ENCODE measurements at places on chromosomes 5 and 9.

DNA sequence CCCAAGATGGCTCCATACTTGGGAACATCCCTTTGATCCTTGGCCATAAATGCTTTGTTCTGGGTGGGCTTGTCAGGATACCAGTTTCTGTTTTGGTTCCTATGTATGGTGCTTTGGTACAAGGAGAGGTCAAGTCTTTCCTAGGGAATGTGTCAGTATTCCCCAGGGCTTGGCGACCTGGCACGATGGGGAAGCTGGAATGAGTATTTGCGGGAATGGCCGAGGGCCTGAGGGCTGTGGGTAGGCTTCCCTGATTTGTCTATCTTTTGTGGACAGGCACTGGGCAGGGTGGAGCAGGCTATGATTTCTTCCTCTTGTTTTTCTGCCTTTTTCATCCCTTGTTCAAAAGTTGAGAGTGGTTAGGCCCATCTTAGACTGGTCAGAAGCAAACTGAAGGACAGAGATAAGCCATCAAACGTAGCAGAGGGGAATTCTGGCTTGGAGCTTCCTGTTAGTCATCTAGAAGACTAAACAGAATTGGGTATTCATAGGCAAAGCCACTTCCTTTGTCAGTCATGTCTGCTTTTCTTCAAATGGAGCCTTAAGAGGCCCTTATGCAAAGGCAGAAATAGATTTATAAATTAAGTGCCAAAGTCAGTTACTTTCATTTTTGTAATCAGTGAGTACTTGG is 13.7 kb downstream of the DOCK2 start:
- no peak for DNase-seq

DNA sequence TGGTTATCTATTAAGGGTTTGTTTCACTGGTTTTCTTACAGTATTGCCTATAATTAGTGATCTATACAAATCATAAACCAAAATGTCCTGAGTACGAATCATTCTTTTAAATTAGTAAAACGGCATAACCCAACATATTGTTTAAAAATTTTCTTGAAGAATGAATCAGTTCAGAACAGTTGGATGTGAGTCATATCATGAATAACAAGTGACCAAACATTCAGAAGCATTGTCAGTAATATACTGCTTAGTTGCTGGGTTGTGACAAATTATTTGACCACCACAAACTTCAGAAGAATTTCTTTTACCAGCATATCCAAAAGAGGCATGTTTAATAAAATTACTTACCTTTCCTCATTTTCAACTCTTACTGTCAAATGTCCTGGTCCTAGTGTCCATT is 111.2 kb downstream of the UNC13B start:
- no peak for DNase-seq

DNA sequence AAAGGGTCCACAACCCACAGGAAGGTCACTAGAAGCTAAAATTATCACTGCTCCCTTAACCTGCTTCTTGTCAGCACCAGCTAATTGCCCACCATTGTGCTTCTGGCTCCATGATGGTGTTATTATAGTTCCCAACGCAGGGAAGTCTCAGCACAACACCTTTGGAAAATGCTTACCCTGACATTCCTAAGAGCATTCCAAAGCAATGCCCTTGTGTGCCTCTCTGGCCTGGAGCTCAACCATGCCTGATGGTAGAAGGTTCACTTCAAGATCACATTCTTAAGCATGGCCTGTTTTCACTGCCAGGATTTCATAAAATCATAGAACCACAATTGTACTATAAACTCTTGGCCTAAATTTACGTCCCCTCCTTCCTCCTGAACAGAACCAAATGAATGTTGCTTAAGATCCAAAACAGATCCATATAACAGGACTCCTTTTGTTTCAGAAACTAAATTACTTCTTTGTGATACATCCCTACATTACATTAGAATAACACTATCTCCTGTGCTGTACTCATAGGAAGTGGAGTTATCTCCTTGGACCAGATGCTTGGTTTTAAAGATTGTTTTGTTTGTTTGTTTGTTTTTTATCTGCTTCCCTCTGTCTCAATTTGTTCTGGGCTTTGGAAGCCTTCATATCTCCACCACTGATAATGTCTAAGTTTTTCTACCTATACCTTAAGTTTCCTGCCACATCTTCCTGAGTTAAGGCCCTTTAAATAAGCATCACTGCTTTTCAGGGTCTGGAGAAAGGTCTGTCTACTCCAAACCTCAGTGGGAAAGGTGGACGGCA is 32.1 kb downstream of the ARL15 start:
- DNase-seq = no peak

DNA sequence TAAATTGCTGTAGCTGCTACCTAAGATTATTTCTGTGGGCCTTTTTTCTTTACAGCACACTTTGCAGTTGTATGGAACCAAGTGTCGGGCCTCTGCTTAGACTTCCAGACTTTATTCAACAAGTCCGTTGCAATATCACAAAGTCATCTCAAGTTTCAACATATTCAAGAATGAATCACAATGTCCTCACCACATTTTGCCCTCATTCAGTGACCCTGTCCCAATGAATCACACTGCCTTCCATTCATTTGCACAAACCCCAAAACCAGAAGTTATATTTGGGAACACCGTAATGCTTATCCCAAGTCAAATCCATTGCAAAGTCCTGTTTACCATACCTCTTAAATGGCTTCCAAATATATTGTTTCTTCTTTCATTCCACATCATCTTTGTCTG is 439.6 kb downstream of the CSNK1G3 start:
- DNase-seq = no peak

GRCh38 chr9:92735636-92736562 is 28.7 kb downstream of the BICD2 start:
- no peak for DNase-seq

GRCh38 chr5:54944364-54944763 is 41.0 kb downstream of the ESM1 start:
- DNase-seq = no peak

DNA sequence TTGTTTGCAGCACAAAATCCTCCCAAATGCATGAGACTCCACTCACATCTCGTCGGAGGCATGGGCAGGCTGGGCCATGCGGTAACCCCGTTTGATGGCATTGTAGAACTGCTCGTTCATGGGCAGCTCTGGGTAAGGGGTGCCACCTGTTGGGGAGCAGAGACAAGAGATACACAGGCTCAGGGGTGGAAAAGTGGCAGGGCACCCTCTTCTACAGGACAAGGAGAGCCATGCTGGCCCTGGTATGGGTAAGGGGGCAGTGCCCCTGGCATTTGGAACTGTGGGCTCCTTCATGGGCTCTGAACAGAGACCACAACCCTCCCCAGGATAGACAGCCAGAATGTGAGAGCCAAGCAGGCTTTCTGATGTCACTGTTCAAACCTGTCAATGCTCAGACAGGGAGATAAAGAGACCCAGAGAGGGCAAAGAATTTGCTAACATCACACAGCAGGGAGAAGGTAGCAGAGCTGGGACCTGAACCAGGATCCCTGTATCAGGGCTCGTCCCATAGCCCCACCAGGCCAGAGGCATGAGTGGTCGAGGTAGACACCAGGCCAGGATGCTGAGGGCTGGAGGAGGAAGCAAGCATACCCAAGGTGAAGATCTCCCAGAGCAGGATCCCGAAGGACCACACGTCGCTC is 33.2 kb upstream of the CSF1R start:
- no peak for DNase-seq

GRCh38 chr5:9513827-9514226 is 32.0 kb downstream of the SEMA5A start:
- DNase-seq = no peak

- no peak for DNase-seq
These were observed 378.5 kb upstream of the IRX1 start for GRCh38 chr5:3217114-3217513.

DNA sequence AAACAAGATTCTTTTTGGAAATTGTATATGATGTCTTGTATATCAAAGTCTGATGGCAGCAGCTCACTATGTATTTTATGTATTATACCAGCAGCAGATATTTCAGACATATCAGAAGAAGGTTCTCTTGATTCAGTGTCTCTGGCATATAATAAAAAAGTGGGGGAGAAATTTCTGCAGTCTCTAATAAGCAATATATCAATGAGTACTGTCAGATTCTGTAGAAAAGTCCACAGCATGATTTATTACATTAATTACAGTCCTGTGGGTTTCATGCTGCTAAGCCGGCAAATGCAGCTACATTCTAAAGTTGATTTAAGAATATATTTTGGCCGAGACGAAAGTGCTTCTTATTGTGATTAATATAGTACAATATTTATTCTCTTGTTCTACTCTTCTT is 113.1 kb downstream of the KIAA1958 start:
- no peak for DNase-seq

DNA sequence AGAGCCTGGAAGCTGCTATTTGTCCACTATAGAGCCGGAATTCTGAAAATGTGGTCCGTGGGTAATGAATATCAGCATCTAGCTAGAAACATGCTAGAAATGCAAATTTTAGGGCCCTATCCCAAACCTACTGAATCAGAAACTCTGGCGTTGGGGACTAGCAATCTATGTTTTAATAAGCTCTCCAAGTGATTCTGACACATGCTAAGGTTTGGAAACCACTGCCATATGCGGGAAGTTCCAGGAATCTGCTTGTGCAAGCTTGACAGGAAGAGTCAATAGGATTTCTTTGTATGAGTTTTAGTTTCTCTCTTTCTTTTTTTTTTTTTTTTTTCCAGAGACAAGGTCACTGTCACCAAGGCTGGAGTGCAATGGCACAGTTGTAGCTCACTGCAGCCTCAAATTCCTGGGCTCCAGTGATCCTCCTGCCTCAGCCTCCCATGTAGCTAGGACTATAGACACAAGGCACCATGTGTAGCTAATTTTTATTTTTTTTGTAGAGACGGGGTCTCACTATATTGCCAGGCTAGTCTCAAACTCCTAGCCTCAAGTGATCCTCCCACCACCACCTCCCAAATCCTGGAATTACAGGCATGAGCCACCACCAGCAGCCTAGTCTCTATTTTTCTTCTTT is 26.4 kb upstream of the CARNMT1 start:
- no peak for DNase-seq

- no peak for DNase-seq
These were observed 57.3 kb upstream of the FNIP1 start for GRCh38 chr5:131854134-131854533.

DNA sequence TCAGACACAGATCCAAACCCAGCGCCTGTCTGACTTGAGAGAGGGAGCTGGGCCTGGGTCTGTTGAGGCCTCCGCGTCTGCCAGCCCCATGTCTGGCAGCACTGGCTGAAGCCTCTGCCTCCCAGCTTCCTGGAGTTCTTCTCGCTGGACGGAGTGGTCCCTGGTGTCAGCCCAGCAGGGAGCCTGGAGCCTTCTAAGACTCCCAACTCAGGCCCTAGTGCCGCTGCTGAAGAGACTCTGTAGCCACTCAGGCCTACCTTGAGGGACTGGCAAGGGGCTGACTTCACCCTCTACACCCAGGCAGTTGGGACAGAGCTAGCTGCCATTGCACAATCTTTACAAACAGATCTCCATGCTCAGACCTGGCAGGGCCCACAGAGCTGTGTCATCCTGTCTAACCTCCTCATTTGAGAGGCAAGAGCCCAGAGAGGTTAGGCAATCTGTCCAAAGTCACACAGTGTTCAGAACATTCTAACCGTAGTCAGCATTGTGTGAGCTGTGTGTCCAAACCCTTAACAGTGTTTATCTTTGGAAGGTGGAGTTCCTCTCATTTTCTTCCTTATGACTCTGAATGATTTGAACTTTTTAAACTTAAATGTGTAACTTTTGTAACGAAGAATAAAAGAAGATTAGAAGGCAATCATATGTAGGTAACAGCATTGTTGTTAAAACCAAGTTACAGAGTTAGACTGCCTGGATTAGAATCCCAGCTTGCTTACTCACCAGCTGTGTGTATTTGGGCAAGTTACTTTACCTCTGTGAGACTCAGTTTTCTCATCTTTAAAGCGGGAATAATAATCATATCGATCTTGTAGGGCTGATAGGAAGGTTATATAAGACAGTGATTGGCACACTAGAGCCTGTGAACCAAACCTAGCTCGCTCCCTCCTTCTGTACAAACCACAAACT is 4.6 kb upstream of the DUSP1 start:
- DNase-seq = no peak

GRCh38 chr9:127172066-127172707 is 49.8 kb upstream of the ANGPTL2 start:
- DNase-seq = no peak

DNA sequence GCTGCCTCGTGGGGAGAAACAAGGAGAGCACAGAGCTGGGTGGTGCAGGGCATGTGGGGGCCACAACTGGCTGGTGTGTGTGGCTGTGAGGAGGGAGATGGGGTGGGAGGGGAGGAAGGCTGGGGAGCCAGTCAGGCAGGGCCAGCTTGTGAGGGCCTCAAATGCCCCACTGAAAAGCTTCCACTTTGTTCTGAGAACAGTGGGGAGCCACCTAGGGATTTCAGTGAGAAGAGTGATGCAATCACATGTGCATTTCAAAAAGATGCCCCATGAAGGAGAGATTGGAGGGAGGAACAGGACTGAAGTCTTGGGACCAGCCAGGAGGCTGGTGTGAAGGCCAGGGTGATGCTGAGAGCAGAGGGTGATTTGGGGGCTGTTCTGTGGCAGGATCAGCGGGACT is 1.3 kb downstream of the OR13J1 start:
- DNase-seq = no peak

DNA sequence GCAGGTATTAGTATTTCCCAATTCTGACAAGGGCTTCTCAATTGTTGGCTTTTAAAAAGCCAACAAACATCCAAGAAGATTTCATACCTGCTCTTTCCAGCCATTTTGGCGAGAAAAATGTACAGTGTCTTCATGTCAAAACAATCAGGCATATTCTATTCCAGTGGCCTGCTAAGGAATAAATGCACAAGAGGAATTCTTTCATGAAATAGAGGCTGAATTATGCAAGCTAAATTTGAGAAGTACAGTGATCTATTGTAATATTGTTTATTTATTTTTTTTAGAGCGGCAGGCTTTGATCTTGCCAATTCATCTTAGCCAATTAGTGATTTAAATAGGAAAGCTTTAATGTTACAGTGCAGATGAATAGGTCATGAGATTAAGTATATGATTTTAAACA is 49.3 kb downstream of the NLN start:
- no peak for DNase-seq

GRCh38 chr9:107299437-107299836 is 16.4 kb downstream of the RAD23B start:
- no peak for DNase-seq

DNA sequence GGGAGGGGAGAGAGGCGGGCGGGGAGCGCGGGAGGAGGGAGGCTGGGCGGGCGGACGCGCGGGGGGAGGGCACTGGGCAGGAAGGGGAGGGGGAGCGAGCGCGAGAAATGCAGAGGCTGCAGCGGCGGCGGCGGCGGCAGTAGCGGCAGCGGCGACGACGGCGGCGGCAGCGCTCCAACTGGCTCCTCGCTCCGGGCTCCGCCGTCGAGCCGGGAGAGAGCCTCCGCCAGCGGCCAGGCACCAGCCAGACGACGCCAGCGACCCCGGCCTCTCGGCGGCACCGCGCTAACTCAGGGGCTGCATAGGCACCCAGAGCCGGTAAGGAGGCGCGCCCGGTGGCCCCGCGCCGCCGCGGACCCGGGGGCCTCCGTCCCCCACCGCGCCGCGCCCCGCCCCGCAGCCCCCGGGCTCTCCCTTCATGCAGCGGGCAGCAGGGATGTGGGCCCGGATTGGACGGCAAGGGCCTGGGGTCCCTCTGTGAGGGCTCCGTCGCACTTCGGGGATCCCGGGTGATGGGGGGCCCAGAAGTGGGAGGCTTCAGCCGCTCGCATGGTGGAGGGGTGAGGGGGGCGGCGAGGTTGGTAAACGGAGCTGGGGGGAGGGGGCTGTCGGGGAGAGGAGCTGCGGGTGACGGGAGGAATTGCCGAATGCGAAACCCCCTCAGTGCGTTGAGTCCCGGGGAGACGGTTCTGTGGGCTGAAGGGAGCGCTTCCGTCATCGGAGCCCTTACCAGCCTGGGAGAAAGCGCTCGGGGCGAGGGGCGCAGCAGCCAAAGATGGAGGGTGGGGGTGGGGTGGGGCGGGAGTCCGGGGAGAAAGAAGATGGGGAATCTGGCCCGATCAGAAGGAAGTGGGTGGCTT is at the start of gene BASP1:
Gene BASP1 (plus strand): TSS at position 139 of the 860 bp plus-strand sequence. CDS start 57,586 bp downstream, outside the sequence.
- no peak for DNase-seq
